Hindlimb muscle (tissue), 1 donor: ENCODE measurements at places on chromosomes 2 and 18. TPM values are rescaled to one million over a fixed set of nuclear protein-coding genes. Genes with fewer than 3 reads are reported as not detected.

RAPGEF4 gene
- polyA plus RNA-seq: 2.5 TPM

RHOB gene
- 132 TPM for polyA plus RNA-seq

CLIP4 gene
- 16.6 TPM for polyA plus RNA-seq

SPP2 gene
- polyA plus RNA-seq: not detected

TUBB8B gene
- polyA plus RNA-seq: not detected

RGPD3 gene
- polyA plus RNA-seq: 0.22 TPM
